Suppressor macrophage treated with lipopolysaccharide for 1 hour (primary cell): ENCODE measurements at places on chromosomes 11 and 22.

DNA sequence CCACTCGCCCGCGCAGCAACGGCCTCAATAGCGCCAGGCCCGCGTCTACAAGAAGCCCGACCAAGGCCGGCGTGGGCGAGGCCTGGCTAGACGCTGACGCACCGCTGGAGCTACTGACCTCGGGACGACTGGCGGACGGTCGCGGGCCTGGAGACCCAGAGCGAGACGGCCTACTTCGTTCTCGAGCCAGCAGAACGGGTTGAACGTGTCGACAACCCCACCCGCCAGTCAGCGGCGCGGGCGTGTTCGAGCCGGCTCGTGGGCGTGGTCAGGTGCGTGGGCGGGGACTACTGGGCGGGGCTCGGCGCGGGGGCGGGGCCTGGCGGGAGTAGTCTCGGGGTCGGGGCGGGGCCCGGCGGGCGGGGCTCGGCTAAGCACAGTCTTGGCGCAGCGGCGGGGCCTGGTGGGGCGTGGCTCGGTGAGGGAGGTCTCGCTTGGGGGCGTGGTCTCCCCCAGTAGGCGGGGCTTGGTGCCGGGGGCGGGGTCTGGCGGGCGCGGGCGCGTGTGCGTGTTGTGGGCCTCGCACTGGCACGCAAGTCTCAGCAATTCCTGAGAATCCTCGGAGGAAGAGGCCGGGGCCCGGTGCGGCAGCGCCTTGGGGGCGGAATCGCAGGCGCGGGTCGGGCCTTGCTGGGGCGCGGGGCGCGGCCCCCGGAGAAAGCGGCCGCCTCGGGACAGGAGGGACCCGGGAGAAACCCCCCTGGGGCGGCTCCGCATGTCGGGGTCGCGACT lies at the start of gene RNH1:
TSS of gene RNH1 (minus strand) at position 248 of the 732 bp plus-strand sequence. CDS start 5,080 bp downstream, outside the sequence.
- peak; percentile 98 for DNase-seq

- no peak for DNase-seq
These were observed 179.6 kb upstream of the PDGFD start for GRCh38 chr11:104343578-104343977.

GRCh38 chr11:28621753-28622152 lies 513.6 kb downstream of the METTL15 start:
- DNase-seq = no peak

- no peak for DNase-seq
These were observed 9.5 kb downstream of the GNB1L start for GRCh38 chr22:19845054-19845722.

GRCh38 chr11:67072295-67072694 lies 15.6 kb downstream of the RHOD start:
- no peak for DNase-seq

- DNase-seq = peak; percentile 34
These were observed 29.0 kb downstream of the RTN4R start for GRCh38 chr22:20238901-20239675.

DNA sequence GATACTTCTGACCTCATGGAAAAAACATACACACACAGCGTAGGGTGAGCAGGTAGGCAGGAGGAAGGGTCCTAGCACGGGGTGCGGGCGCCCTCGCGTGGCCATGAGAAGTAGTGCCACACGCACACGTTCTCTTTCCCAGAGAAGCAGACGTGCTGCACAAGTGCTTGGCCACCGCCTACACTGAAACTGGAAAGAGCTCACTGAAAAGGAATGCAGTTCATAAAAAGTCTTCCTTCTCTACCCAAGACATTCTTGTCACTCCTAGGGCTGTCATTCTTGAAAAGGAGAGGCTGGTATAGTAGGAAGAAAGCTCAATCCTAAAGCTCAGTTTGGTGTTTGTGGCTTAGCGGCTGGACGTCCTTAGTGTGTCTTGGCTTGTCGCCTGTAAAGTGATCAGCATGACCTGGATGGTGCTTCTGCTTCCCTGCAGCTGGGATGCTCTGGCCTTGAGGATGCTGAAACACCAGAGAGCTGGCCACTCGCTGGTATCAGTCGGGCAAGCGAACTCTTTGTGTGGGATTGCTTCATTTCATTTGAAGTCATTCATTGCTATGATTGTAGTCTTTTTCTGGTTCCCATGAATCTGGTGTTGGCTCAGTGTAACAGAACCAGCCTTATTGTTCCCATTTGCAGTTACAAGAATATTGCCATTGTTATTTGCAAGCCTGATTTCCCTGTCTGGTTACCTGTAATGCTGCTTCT lies 303.8 kb downstream of the NTM start:
- peak; percentile 73 for DNase-seq

DNA sequence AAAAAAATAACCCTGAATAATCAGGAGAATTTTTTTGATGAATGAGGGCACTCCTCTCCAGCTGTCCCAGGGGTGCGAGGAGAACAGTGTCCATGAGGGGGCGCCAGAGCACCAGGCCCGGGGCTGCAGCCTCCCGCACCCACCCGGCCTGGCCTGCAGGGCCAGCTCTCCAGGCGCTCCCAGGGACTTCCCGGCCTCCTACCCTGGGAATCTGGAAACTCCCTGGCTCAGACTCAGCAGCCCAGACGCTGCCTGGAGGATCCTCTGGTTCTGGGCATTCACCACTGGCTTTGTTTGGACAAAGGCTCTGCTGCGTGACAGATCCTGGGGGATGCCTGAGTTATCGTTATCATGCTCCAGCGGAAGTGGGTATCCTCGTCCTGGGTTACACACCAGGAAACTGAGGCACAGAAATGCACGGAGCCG lies 31.0 kb downstream of the MCM5 start:
- peak; percentile 90 for DNase-seq

- peak; percentile 89 for DNase-seq
These were observed 37.0 kb upstream of the TIMP3 start for GRCh38 chr22:32764330-32765131.

DNA sequence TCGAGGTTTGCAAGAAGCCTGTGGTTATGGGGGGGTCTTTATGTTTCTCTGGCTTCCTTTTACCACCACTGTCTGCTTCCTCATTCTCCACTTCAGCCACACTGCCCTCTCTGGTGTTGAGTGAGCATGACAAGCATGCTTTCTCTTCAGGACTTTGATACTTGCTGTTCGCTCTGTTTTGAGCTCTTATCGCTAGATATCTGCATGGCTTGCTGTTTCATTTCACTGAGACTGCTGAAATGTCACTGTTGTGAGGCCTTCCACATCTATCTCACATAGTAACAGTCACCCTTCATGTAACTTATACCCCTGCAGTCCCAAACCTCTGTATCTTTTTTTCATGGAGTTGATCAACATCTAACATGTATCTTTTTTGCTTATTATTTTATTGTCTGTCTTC lies 59.8 kb downstream of the TMEM135 start:
- DNase-seq = peak; percentile 43
